ENCODE measurements at places on chromosomes 6 and 20.

- no peak for DNase-seq
Measured at GRCh38 chr20:32779500-32780211, 17.5 kb downstream of the DNMT3B start.

GRCh38 chr20:47741669-47742608 is 43.3 kb downstream of the SULF2 start:
- no peak for DNase-seq

GRCh38 chr6:3319610-3320200 is 61.0 kb downstream of the PSMG4 start:
- DNase-seq: no peak

DNA sequence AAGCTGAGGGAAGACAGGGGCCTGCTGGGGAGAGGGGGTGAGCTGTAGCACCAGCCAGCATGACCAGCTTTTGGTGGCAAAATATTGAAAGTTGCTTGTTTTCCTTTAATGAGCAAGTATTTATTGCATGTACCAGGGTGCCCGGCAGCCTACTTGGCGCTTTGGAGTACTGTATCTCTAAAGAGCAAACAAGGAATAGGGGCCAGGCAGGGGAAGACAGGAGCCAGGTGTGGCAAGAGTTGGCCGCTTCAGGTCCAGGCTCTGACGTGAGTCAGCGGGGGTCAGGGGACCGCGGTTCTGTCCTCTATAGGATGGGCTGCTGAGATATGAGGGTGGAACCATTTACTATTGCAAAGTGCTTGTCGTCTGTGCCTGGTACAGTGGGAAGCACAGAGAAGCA is 63.1 kb downstream of the PSMG4 start:
- DNase-seq: no peak

DNA sequence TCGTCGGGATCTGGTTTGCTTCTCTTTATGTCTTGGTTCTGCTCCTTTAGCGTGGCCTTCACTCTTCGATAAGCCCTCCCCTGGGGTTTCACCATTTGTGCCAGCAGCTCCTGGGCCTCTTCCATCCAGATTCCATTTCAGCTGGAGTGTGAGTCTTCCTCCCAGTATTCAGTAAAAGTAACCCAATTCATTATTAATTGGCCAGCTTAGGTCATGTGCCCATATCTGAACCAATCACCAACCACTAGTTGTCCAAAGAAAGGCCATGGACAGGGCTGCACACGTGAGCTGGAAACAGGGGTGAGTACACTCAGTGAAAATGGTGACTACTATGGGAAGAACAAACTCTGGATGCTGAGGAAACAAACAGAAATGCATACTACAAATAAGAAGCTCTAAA is 2.8 kb upstream of the DOK5 start:
- DNase-seq: no peak

- no peak for DNase-seq
Measured at GRCh38 chr20:32436968-32437367, 78.8 kb downstream of the ASXL1 start.

- no peak for DNase-seq
Measured at GRCh38 chr20:44997668-44998067, 31.4 kb downstream of the STK4 start.

- DNase-seq: no peak
Measured at GRCh38 chr6:157943964-157944283, 37.7 kb upstream of the SYNJ2 start.

DNA sequence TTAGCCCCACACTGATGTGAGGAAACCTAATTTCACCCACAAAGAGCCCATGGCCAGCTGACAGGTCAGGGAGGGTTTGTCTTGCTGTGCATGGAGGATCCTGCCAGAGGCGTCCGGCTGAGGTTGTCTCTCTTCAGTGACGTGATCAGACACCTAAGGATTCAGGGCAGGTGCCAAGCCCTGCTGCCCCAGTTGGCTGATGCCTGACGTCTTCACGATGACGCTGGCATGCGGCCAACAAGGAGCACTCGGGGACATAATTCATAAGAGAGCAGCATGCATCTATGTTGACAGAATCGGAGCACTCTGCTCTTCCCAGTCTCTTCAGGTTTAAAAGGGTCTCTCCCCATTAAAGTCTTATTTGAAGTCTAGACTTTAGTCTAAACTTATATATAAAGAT is 47.8 kb downstream of the PSMB1 start:
- DNase-seq: no peak

- no peak for DNase-seq
Measured at GRCh38 chr6:111626441-111626840, 20.8 kb upstream of the TRAF3IP2 start.

GRCh38 chr20:58618351-58619076 is 32.6 kb upstream of the STX16 start:
- DNase-seq: no peak

GRCh38 chr6:143058987-143059386 is 1.7 kb upstream of the AIG1 start:
- DNase-seq: no peak

GRCh38 chr6:105641504-105641903 is 238.6 kb upstream of the PREP start:
- DNase-seq: no peak

- DNase-seq: no peak
Measured at GRCh38 chr6:43016176-43016942, 2.3 kb downstream of the KLHDC3 start.

DNA sequence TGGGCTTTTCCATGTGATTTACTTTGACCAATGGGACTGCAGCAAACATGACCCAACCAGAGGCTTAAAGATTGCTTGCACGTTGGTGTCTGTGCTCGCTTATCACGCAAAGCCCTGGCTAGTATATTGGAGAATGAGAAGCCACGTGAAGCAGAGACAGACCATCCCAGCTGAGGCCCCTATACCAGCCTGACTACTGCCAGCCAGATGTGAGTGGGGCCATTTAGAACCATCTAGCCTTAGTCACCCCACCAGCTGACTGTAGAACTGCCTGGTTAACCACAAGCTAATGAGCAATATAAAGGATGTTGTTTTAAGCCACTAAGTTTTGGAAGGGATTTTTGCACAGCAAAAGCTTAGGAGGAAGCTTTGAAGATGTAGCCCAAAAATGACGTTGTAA is 74.5 kb downstream of the MACROD2 start:
- no peak for DNase-seq

- no peak for DNase-seq
Measured at GRCh38 chr20:32513031-32513866, 71.9 kb downstream of the NOL4L start.

GRCh38 chr20:45100563-45101245 is at the start of gene KCNS1:
Gene KCNS1, minus strand, starts transcription at chr20:45101127. Its CDS starts 1,891 bp downstream, at chr20:45099236.
- DNase-seq: no peak

DNA sequence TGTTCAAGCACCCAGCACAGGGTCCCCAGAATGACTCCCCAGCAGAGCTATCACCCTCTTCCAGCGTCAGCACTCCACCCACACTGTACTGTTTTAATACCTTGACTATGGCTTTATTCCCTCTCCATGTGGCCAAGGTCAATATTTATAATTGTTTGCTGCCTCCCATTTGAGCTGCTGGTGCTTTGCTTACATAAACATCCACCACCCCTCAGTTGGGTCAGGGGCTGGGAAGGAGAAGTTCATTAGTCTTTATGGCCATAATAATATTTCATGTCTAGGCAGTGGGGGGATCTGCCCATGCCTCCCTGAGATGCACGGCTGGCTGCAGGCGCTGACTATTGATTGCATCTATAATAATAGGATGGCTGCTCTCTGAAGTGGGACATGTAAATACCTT is 41.8 kb upstream of the SAYSD1 start:
- no peak for DNase-seq

DNA sequence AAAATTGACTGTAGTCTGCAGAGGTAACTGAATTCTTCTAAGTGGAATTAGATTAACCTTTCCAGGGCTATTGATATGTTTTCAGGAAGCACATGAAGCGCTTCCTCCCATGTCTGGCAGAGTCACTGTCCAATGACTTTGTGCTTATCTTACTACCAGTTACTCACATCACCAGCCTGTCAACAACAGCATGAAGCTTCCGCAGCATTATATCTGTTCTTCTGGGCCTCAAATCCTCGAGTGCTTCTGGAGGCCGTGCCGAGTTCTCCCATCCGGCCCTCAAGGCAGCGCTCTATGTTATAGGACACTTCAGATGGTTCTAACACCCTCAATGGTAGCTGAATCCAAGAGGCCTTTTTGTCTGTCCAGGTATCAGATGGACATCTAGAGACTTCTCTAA is 33.2 kb downstream of the PSMG4 start:
- DNase-seq: no peak

GRCh38 chr6:147054871-147055270 is 149.3 kb upstream of the STXBP5 start:
- DNase-seq: no peak

- peak; percentile 78 for DNase-seq
Measured at GRCh38 chr6:109095036-109095834, at the start of gene CEP57L1. Gene CEP57L1, plus strand, starts transcription at chr6:109095507. Its CDS starts 49,715 bp downstream, at chr6:109145222.

- no peak for DNase-seq
Measured at GRCh38 chr6:113876695-113877094, 19.6 kb downstream of the MARCKS start.

DNA sequence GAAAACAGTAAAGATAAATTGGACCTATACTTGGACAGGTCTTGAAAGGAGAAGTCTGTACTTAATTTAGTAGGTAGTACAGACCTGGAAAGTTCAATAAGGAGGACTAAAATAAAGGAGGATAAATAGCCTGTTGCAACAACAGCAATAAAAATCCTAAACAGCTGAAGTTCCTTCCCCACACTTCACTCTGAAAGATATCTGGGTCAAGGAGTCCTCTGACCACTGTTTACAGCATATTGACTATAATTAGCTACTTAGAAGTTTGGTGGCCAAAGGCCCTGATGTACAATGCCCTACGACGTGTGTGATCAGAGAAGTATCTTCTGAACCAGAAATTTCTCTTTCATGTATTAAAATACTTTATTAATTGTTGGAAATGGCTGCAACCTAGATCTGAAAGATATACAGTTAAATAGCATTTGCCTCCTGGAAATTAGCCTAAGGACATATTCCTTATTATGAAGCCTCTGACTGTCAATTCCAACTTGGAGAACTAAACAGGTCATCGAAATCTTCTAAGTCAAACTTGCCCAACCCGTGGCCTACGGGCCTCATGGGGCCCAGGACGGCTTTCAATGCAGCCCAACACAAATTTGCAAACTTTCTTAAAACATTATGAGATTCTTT is 82.8 kb downstream of the KIF13A start:
- DNase-seq: no peak

DNA sequence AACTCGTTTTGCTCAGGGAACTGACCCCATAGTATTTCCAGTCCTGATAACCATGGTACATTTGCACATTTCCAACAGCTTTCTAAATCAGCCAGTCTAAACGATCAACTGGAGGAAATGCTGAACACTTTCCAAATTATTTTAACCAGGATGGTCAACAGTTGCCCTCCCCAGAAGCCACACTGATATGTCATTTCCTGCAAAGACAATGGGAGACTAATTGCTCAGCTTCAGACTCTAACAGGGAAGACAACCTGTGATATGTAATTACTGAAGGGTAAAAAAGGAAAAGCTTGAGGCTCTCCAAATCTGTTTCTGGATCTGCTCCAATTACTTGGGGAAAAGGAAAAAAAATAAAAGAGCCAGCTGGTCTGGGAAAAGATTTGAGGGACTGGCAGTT is 88.8 kb downstream of the FYN start:
- DNase-seq: no peak

GRCh38 chr6:42715871-42716270 is 6.5 kb downstream of the PRPH2 start:
- no peak for DNase-seq

DNA sequence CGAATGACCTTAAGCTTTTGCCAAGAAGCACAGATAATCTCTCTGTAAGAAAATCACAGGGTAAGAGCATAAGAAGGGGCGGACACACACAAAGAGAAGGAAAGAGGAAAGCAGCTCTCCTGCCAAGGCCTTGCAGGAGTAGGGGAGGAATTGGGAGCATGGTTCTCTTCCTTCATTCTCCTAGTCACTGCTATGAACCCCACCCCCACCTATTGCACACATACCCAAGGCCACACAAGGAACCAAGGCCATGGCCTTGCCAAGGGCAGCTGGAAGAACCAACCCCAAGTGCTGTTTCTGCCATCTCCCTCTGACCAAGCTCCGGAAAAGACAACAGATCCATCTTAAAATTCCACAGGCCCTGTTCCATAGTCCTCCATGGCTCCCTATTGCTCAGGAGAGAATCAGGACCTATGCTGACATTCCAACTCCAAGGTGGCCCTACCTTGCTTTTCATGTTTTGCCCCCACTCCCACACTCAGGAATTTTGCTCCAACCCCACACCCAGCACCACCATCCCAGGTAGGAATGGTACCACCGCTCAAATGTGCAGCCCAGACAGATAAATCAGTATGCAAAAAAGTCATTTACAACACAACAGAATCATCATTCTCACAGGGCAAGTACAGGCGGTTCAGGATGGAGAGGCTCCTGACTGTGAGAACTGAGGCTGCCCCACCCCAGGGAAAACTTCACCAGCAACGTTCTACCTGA is 31.3 kb downstream of the TRAM2 start:
- no peak for DNase-seq

DNA sequence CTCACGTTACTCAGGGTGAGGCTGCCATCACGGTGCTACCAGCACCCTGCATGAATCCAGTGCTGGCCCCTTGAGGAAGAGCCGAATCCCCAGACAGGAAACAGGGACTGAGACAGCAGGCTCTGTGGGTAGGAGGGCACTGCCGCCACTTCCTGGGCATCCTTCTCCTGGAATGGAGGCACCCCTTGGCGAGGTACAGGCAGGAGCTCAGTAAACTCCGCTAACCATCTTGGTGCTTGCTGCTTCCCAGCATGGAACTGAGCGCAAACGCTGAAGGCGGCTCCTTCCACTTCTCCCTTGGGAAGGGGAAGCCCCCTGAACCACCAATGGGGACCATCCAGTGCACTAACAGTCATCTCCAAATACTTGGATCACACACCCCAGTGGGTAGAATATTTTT is 13.5 kb upstream of the CCDC167 start:
- no peak for DNase-seq

GRCh38 chr6:111980143-111980542 is 73.8 kb upstream of the CCN6 start:
- DNase-seq: no peak

GRCh38 chr20:25369971-25370370 is 20.7 kb downstream of the ABHD12 start:
- no peak for DNase-seq

- DNase-seq: no peak
Measured at GRCh38 chr6:110484321-110484720, 7.9 kb upstream of the SLC22A16 start.

- DNase-seq: no peak
Measured at GRCh38 chr20:11687546-11688292, 230.0 kb upstream of the BTBD3 start.

DNA sequence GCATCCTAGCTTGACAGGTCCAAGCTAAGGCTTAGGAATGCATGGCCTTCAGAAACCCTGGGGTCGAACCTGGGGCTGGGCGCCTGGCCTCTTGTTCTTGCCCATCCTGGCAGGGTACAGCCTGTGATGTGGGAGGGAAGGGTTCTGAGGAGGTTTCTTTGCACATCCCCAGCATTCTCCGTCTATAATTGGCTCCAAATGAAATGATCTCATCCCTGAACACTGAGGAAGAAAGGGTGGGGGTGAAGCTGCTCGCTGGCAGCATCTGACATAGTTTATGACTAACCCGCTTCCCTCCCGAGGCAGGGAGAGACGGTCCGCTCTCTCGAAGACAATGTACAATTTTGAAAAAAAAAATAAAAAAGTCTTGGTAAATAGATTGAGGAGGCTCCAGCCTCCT is 67.1 kb upstream of the ZNFX1 start:
- no peak for DNase-seq

- no peak for DNase-seq
Measured at GRCh38 chr6:142302421-142303175, 791 bp downstream of the ADGRG6 start.

- DNase-seq: no peak
Measured at GRCh38 chr6:53378208-53378607, 29.5 kb upstream of the ELOVL5 start.

All from GM18507 (cell line).